Daoy (cell line): ENCODE measurements at places on chromosomes 5 and 9. TPM values are rescaled to one million over a fixed set of nuclear protein-coding genes. Genes with fewer than 3 reads are reported as not detected.
A peak's percentile ranks its signal among the peaks of the same experiment; 100 is the strongest.

GRCh38 chr5:128629157-128629556 lies 91.1 kb upstream of the FBN2 start:
- DNase-seq = no peak

- DNase-seq = no peak
Observed at GRCh38 chr5:72561148-72561972, 54.1 kb upstream of the ZNF366 start.

GRCh38 chr9:88997646-88998045 lies 6.4 kb downstream of the S1PR3 start:
- DNase-seq = no peak

- no peak for DNase-seq
Observed at GRCh38 chr5:148840531-148840930, 14.1 kb downstream of the ADRB2 start.

DNA sequence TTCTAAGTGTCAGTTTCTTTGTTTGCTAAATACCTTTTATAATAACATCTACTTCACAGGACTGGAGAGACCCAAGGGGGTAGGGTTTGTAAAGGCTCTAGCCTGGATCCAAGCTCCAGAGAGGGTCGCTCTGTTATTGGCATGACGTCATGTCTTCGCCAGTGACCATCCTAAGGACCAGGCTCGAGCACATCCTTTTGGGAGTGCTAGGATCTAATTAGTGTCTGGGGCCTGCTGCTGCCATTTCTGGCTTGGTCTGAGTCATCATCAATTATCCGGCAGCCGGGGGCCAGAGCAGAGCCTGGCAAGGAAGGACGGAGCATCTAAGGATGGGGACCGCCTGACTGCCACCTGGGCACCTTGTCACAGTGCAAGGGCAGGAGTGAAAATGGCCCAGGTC lies 153.0 kb downstream of the NSG2 start:
- DNase-seq = peak; percentile 27

GRCh38 chr9:105264380-105264779 lies 19.9 kb downstream of the SLC44A1 start:
- peak; percentile 61 for DNase-seq

DNA sequence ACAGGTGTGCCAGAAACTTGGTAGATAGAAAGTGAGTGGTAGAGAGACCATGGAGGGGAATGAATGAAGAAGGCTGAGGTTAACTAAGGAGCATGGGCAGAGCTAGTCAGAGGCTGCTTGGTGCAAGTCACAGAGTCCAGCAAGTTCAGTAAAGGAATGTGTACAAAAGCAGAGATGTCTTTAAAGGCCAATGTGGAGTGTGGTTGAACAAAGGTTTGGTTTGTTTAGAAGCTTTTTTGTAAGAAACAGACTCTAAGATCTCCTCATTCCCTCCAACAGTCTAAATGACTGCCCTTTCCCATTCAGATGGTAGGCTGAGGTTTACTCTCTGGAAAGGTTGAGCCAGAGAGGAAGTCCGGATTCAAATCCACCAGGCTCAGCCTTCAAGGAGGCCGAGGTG lies 84.2 kb downstream of the TNC start:
- DNase-seq = no peak

- DNase-seq = no peak
Observed at GRCh38 chr5:140548300-140548688, 832 bp downstream of the EIF4EBP3 start.

GRCh38 chr9:124488641-124489210 lies 18.5 kb downstream of the NR5A1 start:
- DNase-seq = no peak

DNA sequence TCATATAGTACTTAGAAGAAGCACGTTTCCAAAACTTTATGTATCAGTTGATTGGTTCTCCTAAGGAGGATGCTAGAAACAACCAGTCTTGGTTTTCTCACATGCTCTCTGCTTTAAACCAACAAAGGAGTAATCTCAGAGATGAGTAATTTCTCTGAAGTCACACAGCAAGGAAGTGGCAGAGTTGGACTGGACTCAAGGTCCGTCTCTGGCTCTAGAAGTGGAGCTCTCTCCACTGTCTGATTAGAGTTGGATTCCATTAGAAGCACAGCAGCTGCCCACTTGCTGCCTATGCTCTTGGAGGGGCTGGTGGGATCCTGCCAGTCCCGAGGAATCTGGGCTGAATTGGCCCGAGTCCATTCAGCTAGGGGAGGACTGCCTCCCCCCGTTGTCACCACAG lies 21.0 kb downstream of the RALGPS1 start:
- no peak for DNase-seq

DNA sequence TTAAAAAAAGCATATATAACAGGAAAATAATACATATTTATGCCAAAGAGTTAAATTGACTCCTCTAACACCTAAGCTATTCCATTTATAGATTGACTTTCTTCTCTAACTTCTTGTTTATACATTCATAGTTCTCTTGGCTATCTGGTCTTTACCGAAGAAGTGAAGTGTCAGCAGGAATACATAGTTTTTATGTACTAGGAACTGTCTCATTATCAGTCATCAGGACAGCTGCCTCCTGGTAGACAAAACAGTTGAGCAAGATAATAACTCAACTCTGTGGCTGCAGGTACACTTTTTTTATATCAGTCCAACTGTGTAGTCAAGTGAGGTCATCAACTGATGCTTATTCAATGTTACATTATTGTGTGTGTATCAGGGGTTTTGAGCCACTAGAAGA lies 1436.0 kb upstream of the NUDT12 start:
- DNase-seq = no peak

- no peak for DNase-seq
Observed at GRCh38 chr9:90827181-90827871, 25.7 kb downstream of the SYK start.

GRCh38 chr5:96024683-96025475 lies 63.2 kb upstream of the ELL2 start:
- DNase-seq = no peak

DNA sequence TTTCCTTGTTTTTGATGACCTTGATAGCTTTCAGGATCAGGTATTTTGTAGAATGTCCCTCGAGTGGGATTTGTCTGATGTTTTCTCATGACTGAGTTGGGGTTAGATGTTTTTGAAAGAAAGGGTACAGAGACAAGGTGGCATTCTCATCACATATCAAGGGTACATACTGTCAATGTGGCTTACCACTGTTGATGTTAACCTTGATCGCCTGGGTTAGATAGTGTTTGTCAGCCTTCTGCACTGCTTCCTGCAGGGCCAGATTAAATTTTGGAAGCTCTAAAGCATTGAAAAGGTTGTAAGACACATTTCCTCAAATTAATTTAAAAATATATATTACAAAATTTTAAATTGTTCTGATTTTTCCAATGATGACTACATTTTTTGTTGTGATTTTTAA lies 287.4 kb upstream of the ACTBL2 start:
- DNase-seq = no peak

DNA sequence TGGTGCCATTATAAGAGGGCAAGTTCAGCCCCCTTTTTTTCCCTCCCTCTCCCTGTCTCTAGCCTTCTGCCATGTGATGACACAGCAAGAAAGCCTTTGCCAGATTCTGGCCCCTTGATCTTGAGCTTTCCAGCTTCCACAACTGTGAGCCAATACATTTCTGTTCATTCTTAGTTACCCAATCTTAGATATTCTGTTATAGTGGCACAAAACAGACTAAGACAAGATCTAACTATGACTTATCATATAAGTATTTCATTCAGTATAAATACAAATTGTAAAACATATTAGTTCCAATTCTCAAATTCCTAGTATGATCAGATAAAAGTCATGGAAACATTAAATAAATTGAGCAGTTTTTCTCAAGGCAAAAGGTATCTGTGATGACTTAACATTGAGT lies 276.3 kb downstream of the COX7C start:
- no peak for DNase-seq

DNA sequence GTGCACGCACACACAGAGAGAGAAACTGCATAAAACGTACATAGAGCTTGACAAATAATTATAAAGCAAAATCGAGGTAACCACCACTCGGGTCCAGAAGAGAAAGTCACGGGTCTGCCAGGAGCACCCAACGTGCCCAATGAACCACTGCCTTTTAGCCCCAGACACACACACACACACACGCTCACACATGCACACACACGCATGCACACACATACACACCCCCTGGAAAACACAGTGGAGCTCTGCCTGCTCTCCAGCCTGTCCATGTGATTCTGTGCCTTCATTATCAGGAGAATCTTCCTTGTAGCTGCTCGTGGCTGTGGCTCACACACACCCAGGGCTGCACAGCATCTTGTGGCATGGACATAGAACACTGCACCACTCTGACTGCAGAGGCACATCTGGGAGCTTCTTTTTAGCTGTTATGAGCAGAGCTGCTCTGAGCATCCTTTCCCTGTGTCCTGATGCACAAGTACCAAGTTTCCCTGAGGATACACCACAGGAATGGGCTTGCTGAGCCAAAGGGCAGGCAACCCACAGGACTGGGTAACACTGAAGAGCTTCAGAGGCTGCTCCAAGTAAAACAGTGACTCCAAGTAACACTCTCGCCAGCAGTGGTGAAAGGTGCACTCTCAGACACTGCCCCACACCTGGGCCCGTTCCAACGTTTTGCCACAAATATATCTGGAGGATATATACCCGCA lies 58.9 kb downstream of the CAMSAP1 start:
- no peak for DNase-seq

- peak; percentile 98 for DNase-seq
Observed at GRCh38 chr5:181191526-181192336, 13.3 kb downstream of the TRIM7 start.

DNA sequence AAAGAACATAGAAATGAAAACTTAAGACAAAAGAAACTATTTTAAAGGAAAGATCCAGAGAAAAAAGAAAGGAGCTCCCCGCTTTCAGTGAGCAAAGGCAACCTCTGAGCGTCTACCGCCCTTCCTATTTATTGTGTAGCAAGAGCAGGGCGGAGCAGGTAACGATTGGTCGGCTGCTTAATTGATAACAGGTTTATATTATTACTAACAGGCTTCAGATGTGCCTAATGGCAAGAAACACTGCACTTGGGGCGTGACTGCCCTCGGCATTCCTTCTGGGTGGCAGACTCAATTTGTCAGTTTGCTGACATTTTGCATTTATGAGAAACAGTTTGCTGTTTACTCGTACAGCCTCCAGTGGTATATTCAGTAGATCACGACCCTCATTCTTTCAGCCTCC lies 482.7 kb upstream of the C9orf72 start:
- no peak for DNase-seq

The CCDC192 gene
- total RNA-seq = not detected in 2 replicates

The TSSK1B gene
- total RNA-seq = not detected in 2 replicates

The TLR4 gene
- total RNA-seq = 0.11 and 0.48 TPM in 2 replicates
